ENCODE measurements at places on chromosomes 7 and 10.

DNA sequence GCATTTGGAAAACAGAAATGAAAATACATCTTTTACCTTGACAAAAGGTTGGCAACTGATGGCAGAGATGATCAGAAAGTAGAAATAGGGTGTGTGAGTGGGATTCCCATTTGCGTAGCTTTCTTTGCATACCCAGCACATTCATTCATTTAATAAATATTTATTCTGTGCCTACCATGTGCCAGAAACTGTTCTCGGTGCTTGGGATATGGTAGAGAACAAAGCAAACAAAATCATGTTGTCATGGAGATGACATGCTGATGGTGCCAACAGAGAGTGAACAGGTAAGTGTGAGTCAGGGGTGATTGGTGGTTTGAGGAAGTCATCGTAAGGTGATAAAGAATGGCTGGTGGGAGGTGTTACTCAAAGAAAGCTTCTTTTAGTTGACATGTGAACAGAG, 45.4 kb downstream of the CACNB2 start:
- DNase-seq: no peak

DNA sequence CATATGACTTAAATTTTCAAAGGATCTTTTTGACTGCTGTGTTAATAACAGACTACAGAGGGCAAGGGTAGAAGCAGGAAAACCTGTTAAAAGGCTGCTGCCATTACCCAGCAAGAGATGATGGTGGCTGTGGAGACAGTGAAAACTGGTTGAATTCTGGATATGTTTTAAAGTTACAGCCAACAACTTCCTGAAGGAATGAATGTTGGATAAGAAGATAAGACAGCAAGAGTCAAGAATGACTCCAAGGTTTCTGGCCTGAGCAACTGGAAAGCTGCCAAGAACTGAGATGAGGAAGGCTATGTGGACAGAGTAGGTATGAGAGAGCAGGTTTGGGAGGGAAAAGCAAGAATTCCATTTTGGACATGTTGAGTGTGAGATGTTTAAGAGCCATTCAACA, 19.1 kb downstream of the CNOT4 start:
- DNase-seq: no peak

GRCh38 chr10:96225119-96225518, 46.2 kb downstream of the BLNK start:
- DNase-seq: no peak

- no peak for DNase-seq
Measured at GRCh38 chr7:138067774-138068173, 8.5 kb upstream of the AKR1D1 start.

- DNase-seq: no peak
Measured at GRCh38 chr10:78404296-78404695, 370.6 kb downstream of the RPS24 start.

- DNase-seq: no peak
Measured at GRCh38 chr7:6020371-6021286, 10.5 kb upstream of the ANKRD61 start.

DNA sequence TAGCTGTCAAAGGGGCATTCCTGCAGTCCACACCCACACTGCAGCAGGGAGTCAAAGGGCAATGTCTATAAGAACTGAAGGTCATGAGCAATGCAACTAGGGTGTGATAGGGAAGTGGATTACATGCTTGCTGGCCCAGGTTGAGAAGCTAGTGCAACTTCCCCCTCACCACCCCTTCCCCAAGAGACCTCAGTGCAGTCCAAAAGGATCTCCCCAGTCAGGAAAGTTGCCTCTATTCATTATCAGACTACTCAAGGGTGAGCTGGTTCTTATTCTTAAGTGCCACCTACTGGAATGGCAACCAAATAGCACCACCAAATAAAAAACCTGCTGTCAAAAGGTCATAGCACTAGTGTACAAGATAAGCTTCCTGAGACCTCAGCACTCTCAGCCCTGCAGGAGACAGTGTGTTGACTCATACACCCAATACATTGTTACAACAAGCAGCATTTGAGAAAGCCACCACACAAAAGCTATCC, 28.2 kb downstream of the MTERF1 start:
- no peak for DNase-seq

DNA sequence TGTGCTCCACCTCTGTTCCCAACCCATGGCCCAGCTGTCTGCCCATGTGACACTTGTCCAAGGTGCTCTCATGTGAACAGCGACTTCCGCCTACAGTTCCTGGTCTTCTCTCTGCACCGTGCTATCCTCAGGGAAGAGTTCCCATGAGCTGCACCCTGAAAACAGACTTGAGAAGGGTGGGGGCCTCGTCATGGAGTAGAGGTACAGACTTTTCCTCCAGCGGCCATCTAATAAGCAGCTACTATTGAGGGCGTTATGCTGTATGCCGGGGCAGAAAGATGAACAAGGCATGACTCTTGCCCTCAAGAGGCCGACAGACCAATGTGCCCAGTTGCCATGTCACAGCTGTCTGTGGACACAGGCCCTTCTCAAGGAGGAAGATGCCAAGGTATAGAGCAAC, 25.4 kb upstream of the LYZL1 start:
- no peak for DNase-seq

GRCh38 chr10:34716958-34717357, 98.1 kb downstream of the PARD3 start:
- no peak for DNase-seq

- DNase-seq: no peak
Measured at GRCh38 chr7:157972914-157973313, 614.7 kb downstream of the PTPRN2 start.

- DNase-seq: no peak
Measured at GRCh38 chr7:34019301-34019790, 114.0 kb downstream of the BMPER start.
